ENCODE measurements at places on chromosomes 13 and 19.

DNA sequence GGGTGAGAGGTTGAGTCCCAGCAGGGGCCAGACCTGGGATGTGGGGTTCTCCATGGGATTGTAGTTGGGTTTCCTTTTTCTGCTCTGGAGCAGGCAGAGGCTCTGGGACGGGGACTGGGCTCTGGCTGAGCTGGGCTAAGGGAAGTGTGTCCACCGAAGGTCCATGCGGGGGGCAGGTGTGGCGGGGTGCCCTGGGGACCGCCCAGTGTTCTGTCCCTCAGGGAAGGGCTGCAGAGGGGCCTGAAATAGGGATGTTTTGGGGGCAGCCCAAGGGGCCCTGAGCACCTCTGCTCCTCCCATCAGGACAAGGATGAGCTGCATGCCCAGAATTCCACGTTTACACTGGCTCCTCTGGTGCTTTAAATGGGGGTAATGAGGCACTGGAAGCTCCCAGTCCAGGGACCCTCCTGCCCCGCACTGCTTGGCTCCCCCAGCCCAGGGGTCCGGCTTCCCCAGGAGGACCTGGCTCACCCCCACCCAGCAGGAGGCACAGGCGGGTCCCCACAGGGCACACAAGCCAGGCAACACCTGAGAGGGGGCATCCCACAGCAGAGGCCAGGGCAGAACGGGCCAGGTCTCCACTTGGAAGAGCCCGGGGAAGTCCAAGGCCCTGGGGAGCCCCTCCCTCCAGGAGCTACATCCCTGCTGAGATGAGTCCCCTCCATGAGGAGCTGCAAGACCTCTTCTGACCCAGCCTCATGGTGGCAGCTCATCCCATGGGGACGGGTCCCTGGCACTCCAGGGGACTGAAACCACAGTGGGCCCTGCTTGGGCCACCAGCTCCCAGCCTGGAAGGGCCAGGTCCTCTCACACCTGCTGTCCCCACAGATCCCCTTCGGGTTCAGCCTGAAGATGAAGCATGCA is 14.7 kb upstream of the ZNF14 start:
- DNase-seq, result no peak

DNA sequence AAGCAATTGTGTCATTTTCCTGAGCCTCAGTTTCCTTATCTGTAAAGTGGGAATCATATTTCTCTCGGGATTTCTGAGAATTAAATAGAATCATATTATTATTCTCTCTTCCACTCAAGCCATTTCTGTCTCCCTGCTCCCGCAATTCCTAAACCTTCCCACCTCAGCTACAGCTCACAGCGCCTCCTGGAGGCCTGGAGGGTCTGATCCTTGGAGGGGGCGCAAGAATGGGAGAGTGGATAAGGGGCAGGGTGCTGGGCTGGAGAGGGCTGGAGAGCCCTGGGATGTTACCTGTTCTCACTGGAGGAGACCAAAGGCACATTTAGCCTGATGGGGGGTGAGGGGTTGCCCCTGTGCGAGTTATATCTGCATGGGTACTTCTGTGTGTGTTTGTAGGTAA is 31.1 kb upstream of the CYP2S1 start:
- peak; percentile 56 for DNase-seq

GRCh38 chr13:104404325-104404724 is 1338.1 kb upstream of the SLC10A2 start:
- DNase-seq, result no peak

DNA sequence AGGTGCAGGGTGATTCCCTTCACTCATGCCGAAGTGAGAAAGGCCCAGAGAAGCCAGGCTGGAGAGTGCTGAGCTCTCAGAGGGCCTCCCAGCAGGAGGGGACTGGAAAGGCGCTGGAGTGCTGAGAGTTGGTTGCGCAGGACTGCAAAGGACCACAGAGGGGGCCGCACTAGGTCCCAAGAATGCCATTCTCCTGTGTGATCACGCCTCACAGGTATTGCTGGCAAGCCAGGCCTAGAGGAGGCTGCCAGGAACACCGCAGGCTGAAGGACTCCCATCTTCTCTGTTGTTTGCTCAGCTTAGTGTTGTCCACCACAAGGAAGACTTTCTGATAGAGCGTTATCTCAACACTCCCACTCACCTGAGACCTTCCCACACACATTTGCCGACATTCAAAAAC is 165.0 kb downstream of the FGF14 start:
- DNase-seq, result no peak

- no peak for DNase-seq
These were observed 1405.1 kb downstream of the PCDH9 start for GRCh38 chr13:65825039-65825438.

GRCh38 chr19:55173186-55173713 is 6.8 kb upstream of the DNAAF3 start:
- DNase-seq, result no peak

DNA sequence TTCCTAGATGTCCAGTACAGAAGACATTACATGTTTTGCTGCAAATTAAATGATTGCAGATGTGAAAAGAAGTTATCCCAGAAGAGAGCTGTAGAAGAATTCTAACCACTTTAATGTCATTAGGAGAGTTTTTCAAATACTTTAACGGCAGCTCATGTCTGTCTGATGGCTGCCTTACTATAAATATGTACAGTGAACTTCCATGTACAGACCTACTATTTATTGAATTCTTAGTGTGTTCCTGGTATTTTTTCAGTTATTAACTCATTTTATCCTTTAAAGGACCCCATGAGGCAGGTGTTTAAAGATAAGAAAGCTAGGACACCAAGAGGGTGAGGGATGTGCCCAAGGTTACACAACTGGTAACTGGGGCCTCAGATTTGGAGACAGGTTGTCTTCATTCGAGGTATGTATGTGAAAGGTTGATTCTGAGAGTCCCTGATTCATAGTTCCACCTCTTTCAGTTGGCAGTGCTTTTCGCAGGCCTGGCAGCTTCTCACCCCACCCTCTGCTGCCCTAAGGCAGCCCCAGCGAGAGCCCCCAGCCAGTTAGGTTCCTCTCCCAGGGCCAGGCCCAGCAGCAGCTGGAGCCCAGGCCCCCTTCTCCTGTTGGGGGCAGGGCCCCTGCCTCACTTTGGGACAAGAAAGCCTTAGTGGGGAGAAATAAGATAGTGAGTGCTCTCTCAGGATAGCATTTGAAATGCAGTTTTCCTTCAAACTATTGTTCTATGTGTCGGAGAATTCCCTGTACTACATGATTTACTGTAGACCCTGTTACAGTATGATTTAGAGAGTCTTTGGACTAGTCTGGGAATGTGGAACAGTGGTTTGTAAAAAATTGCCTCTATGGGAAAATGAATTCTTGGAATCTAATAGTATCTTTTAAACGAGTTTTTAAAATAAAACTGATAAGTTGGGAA is 67.7 kb upstream of the TEX29 start:
- DNase-seq, result no peak

DNA sequence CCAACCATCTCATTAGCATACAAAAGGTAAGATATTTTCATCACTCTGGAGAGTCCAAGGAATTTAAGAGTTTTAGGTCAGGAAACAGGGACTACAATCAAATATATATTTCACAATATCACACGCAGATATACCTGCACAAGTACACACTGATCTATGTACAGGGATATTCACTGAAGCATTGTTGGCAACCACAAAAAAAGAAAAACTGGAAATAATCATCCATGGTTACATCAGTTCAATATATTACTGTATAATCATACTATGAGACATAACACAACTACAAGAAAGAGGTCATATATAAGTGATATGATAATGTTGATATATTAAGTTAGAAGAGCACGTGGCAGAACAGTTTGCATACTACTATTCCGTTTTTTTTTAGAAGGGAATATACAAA is 2.2 kb upstream of the SERP2 start:
- DNase-seq, result no peak

GRCh38 chr19:28841531-28841930 is 371.4 kb downstream of the UQCRFS1 start:
- no peak for DNase-seq

GRCh38 chr19:45772130-45772840 is 3.2 kb upstream of the SIX5 start:
- no peak for DNase-seq

DNA sequence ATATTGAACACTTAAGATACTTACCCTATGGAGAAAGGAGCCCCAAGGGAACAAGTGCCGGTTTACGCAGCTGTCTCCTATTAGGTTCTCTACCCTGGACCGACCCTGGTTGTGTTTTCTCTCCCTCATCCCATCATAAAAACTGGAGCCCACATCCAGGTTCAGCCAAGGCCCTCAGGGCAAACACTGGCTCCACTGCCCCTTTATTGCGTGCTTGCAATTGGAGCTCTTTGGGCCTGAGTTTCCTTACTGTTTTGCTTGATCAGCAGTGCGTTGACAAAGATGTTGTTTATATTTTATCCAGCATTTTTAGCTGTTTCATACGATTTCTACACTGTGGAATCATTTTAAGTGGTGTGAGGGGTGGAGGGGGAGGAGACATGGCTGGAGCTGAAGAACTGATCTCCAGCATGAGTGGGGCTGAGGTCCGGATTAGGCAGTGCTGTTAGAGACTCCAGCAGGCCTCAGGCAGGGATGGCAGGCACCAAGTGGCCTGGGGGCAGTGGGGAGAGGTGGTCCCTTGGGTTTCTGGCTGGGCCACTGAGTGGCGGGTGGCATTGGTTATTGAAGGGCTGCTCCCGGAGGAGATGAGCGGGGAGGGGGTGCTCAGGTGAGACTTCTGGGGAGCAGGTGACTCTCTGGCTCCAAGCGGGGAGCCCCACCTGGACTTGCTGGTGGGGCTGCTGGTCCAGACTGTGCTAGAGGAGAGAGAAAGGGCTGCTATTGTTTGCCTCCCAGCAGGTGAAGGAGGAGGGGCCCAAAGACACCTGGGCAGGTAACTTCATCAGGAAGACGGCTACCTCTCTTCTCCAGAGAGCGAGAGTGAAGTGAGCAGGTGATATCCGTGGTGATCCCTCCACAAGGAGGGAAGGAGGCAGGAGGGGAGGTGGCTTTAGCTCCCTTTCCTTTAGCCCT is 62.4 kb upstream of the RNF113B start:
- no peak for DNase-seq

GRCh38 chr13:28531077-28531844 is 36.3 kb upstream of the FLT1 start:
- DNase-seq, result peak; percentile 51

DNA sequence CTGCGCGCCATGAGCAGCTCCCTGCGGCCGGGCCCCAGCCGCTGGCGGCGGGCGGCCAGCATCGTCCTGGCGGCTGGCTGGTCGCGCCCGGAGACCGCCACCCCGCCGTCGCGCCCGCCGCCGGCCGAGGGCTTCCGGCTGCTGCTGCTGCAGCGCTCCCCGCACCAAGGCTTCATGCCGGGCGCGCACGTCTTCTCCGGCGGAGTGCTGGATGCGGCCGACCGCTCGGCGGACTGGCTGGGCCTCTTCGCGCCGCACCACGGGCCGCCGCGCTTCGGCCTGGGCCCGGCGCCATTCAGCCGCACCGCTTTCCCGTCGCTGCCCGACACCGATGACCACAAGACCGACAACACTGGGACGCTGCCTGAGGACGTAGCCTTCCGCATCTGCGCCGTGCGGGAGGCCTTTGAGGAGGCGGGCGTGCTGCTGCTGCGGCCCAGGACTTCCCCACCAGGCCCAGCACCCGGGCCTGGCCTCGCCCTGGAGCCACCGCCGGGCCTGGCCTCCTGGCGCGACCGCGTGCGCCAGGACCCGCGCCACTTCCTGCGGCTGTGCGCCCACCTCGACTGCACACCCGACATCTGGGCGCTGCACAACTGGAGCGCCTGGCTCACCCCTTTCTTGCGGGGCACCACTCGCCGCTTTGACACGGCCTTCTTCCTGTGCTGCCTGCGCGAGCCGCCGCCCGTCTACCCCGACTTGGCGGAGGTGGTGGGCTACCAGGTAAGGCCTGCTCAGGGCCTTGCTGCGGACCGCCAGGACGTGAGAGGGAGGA is 518 bp downstream of the NUDT19 start:
- no peak for DNase-seq

GRCh38 chr19:49851456-49852259 is 699 bp downstream of the PTOV1 start:
- DNase-seq, result peak; percentile 29

GRCh38 chr19:8342316-8342683 is 762 bp downstream of the KANK3 start:
- DNase-seq, result no peak

- no peak for DNase-seq
These were observed 126.9 kb downstream of the STK24 start for GRCh38 chr13:98450026-98450425.

- DNase-seq, result no peak
These were observed 13.1 kb upstream of the ZNF888 start for GRCh38 chr19:52936151-52936953.

GRCh38 chr19:364496-365287 is 20.1 kb upstream of the MIER2 start:
- no peak for DNase-seq

- DNase-seq, result no peak
These were observed 8.7 kb upstream of the TNFSF14 start for GRCh38 chr19:6678690-6679109.

- DNase-seq, result no peak
These were observed 406 bp upstream of the EID2B start for GRCh38 chr19:39533003-39533512.

DNA sequence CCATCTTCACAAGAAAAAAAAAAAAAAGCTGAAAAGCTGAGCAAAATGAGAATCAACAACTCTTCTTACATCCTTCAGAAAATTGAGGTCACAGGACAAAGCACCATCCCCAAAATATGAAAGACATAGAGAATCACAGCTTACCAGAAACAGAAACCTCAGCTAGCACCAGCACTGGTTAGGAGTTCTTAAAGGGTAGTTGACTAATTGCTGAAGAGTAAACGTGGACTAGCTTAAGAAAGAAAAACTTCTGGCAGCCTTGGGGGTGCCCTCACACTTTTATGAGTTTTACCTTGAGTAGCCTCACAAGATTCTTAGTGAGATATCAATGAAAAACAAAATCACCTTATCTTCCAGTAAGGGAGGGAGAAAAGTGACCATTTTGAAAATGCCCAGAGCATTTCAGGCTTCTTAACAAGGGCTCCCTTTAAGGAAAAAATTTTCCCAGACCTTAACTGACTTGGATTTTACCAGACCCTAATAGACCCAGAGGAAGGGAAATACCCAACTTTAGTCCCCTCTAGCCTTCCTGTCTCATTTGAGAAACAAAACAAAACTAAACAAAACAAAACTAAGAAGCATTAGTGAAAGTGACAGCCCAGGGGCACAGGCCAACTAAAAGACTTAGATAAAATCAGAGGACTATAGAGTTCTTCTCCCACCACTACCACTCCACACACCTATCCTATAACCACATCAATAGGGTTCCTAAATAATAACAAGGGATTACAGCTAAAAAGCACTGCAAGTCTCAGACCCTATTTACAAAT is 888.6 kb downstream of the DIAPH3 start:
- DNase-seq, result no peak

- DNase-seq, result no peak
These were observed 345.5 kb upstream of the TSHZ3 start for GRCh38 chr19:31694761-31695160.

DNA sequence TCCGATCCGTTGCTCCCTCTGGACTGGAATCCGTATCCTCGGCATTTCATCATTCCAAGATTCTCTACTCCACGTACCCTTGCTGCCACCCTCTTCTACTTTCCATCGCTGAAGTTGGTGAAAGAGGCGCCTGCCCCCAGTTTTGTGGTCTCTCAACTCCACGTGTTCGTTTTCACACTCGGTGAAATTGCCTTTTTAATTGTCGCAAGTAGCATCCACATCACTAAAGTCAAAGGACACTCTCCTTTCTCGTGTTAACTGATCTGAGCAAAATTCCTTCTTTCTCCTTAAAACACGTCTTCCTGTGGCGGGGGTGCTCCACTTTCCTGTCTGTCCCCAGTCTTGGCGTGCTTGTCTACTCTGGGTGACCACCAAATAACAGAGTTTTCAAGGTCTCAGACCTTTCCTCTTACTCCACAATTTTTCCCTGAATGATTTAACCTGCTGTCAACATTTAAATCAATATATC is 1.1 kb upstream of the TMTC4 start:
- no peak for DNase-seq
